ENCODE measurements at places on chromosomes 7 and 10.

DNA sequence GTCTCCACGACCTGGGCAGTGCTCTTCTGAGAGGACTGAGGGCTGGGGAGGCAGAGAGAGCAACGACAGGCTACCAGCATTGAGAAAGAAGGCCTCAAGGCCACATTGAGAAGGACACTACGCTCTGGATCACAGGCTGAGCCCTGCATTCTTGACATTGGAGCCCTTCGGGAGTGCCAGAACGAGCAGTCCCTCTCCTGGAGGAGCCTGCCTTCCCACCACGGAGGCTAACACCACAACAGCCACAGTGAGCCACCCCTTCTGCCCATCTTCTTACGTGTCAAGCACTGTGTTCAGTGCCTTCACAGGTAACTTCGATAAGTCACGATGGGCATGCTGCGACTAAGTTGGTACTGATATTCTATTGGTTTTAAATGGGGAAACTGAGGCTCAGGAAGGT lies 267.8 kb downstream of the RPS24 start:
- no peak for DNase-seq

- DNase-seq: no peak
Observed at GRCh38 chr7:96174812-96175211, 147.1 kb downstream of the SLC25A13 start.

DNA sequence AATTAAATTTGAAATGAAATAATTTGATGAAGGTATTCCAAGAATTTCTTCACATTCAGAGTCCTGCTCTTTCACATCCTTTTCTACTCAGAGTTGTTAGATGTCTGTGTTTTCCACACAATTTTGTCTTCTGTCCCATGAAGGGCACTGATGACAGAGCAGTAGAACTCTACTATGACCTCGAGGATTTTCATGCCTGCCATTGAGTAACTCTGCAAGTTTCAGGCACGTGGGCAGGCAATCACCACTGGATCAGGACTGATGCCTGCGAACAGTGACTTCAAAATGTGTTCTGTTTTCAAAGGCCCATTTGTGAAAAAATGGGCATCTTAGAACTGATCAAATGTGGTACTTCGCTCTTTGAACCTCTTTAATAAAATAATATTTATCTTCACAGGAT lies 91.1 kb downstream of the CDK6 start:
- no peak for DNase-seq

GRCh38 chr10:70702190-70702763 lies 30.0 kb downstream of the ADAMTS14 start:
- no peak for DNase-seq

- DNase-seq: peak; percentile 96
Observed at GRCh38 chr10:126252884-126253610, 135.2 kb downstream of the ADAM12 start.

DNA sequence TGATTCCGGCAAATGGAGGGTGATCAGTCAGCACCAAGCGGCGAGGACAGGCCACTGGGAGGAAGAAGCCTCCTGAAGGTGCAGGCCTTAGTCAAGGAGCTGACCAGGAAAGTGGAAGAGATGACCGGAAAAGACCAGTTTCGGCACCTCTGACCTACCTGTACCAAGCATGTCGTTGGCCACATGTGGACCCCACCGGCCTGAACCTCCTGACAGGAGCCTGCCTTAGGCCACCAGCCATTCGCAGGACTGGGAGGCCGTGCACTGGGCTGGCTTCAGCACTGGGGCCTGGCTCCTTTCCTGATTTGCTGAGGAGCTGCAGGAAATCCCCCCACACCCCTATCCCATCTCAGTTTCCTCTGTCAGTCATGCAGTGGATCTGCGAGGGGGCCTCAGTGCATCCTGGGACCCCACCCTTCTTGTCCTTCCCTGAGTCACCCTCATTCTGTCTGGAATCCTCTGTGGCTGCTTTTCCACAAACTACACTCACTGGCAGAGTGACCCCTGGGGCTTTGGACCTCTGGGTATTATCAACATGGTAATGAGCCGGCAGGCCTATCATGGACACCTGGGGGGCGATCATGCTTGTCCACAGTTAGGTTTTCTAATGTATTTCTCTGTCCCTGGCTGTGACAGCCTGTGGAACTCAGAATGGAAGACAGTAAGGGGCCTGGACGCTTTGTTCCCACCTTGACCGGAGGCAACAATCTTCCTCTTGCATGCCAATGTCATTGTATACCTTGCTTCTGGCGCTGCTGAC lies 33.0 kb downstream of the RAMP3 start:
- no peak for DNase-seq

GRCh38 chr10:72851509-72851908 lies 42.0 kb upstream of the OIT3 start:
- DNase-seq: no peak

- no peak for DNase-seq
Observed at GRCh38 chr10:70669015-70669414, 3.3 kb upstream of the ADAMTS14 start.

GRCh38 chr7:11228515-11228914 lies 254.8 kb downstream of the PHF14 start:
- no peak for DNase-seq

- DNase-seq: no peak
Observed at GRCh38 chr7:9796241-9796640, 1177.4 kb upstream of the PHF14 start.

DNA sequence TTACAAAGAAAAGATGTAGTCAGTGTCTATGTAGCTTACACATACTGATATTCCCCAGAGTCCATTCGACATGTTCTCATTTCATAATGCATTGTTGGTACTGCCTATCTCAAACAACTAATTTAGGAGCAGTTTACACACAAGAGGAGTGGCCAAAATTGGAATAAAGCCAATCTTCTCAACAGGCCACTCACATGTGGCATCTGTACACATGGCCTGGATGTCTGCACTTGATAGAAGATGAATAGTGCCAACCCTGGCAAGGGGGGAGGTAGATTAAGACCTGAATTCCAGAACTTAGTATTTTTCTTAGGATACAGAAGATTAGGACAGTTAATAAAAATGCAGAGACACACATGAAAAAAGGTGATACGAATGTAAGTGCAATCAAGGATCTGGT lies 125.3 kb upstream of the STARD3NL start:
- DNase-seq: no peak

GRCh38 chr10:104614245-104614831 lies 26.8 kb upstream of the SORCS3 start:
- peak; percentile 59 for DNase-seq

DNA sequence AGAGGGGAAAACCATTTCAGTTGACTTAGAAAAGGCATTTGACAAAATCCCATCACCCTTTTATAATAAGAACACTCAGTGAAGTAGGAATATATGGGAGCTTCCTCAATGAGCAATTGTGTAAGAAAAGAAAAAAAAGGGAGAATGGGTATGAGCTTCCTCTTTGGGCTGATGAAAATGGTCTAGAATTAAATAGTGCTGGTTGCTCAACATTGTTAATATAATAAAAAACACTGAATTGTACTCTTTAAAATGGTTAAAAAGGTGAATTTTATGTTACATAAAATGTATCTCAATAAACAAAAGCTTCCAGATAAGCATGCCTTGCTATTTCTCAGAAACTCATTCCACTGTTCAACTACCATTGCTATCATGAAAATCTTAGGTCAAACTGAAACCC lies 40.6 kb downstream of the LRRC17 start:
- no peak for DNase-seq

GRCh38 chr7:137853053-137853452 lies 6.3 kb upstream of the DGKI start:
- DNase-seq: no peak

DNA sequence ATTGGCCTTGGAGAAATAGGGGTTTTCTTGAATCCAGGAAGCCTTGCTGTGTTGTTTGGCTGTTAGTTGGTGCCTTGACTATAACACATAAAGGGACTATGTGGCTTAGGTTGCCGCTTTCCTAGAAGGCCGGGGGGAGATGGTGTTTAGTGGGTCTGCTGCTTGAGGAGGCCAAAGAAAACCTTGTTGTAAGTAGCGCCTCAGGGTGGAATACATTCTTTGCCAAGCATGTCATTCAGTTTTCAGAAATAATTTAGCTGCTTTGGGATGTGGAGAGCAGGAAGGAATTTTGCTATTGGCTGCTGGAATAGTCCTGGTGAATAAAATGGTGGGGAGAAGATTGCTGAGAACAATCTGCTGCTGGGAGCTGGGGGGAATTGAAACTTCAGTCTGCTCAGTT lies 132.9 kb upstream of the WNT16 start:
- peak; percentile 19 for DNase-seq

DNA sequence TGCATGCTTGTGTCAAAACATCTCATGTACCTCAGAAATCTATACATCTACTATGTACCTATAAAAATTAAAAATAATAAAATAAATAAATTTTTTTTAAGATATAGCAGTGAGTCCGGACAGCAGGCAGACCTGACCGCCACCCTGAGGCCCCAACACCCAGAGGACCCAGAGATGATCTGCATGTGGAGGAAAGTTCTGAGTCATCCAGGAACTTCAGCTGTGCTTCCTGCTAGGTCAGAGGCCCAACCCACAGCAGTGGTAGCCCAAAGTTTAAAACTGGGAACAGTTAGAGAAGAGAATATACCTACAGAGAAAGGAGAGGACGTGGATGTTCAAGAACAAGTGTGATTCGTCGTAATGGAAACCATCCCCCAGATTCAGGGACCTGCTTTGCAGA lies 683.7 kb upstream of the NRP1 start:
- DNase-seq: peak; percentile 50

GRCh38 chr10:133355266-133355665 lies 2.6 kb downstream of the FUOM start:
- no peak for DNase-seq

Measured in ELR (cell line).